DND-41 (cell line): ENCODE measurements at places on chromosomes 16 and 17.

- no peak for DNase-seq
Observed at GRCh38 chr16:59634951-59635350, 900.8 kb upstream of the GOT2 start.

GRCh38 chr17:29595943-29596774 is 3.2 kb downstream of the ANKRD13B start:
- no peak for DNase-seq

- no peak for DNase-seq
Observed at GRCh38 chr17:21476867-21477266, 100.7 kb downstream of the KCNJ12 start.

DNA sequence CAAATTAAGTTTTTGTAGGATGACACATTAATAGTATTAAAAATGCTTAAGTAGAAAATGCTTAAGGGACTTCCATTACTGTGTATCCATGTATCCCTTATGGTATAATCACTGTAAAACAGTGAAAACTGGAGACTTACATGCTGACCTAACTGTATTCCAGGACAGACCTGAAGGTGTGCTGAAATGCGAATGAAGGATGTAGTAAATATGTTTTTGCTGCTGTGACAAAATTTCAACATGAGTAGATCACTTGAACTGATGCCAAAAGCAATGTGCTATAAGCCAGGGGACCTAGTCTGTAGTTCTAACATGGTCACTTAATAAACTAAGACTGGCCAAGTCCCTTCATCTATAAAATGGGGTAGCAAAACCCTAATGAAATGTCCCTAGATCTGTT is 142.0 kb upstream of the CORO6 start:
- no peak for DNase-seq

DNA sequence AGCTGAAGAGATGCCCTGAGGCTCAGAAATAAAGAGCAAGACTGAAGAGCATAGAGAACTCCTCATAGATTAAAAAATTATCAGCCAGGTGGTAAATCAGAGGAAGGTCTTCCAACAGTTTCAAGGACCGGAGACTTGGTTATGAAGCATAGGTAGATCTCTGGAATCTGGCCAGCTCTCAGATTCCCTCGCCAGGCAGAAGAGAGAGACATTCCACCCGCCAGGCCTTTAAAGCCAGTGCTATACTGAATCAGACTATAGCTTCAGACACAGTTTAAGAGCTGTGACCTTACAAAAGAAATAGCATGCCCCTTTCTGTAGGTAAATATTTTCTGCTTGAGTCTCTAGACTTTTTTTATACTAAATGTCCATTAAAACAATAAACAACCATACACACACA is 70.3 kb downstream of the NFATC3 start:
- DNase-seq = no peak

- DNase-seq = no peak
Observed at GRCh38 chr16:19172098-19172780, 4.2 kb downstream of the SYT17 start.
